Posterior vena cava (tissue), 2 donors: ENCODE measurements at places on chromosomes 6 and 20.

DNA sequence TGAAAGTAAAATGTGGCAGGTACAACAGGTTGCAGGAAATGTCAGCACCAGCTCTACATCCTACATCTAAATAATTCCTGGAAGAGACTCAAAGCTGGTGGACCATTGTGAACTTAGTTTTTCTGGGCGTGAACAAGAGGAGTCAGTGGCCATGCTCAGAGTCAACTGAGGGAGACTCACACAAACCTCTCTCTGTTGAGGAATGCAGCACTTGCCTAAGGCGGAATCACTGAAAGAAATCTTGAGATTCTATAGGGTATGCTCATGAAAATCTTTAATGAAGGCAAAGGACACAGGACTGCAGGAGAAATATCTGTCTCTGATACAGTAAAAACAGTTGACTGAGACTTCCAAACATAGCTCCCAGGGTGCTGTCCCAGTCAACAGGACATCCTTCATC, 22.5 kb downstream of the SLC17A4 start:
- DNase-seq = no peak

DNA sequence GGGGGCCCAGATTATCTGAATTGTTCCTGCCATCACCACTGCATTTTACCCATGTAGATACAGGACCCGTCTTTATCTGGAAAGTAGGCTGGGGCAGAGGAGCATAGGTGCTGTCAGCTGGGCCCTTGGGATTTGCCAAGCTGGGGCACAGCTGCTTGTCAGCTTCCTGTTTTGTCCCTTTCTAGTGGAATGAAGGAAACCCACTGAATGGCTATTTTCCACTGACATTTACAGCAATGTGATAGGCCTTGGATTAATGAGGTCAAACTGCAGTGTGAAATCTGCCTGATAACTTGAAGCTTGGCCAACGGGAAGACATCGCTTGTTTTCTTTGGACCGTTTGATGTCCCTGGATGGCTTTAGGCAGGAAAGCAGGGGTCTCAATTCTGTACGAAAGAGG, 6.7 kb downstream of the PPP1R16B start:
- DNase-seq = no peak

DNA sequence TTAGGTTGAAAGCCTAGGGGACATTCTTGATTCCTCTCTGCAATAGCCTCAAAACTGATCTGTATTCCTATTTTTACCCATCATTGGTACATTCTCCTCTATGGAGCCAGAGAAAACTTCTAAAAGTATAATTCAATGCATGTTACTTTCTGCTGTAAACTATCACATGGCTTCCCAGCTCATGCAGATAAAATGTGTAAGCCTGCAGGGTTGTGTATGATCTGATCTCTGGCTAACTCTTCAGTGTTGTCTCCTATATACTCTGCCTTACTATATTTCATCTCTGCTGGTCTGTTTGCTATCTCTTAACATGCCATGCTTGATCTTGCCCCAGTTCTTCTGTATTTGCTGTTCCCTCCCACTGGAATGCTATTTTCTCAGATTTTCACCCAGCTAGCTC, 323.3 kb upstream of the RSPO3 start:
- DNase-seq = no peak

DNA sequence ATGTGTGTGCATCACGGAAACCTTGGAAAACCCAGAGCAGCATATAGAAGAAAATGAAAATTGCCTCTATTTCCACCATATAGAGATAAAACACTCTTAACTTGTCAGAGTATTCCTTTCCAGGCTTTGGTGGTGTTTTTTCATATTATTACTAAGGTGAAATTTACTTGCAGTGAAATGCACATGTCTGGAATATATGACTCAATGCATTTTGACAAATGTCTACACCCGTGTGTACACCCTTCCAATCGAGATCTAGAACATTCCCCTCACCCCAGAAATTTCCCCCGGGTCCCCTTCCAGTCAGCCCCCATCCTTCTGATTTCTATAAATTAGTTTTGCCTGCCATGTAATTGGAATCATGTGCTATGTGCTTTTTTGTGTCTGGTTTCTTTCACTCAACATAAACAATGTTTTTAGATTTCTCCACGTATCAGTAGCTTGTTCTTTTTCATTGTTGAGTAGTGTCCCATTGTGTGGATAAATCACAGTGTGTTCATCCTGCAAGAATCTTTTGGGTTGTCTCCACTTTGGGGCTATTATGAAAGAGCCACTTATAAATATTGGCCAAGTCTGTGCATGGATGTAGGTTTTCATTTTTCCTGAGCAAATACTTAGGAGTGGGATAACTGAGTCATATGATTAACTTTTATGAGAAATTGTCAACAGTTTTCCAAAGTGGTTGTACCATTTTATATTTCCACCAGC, 19.9 kb upstream of the PREX1 start:
- DNase-seq = no peak

DNA sequence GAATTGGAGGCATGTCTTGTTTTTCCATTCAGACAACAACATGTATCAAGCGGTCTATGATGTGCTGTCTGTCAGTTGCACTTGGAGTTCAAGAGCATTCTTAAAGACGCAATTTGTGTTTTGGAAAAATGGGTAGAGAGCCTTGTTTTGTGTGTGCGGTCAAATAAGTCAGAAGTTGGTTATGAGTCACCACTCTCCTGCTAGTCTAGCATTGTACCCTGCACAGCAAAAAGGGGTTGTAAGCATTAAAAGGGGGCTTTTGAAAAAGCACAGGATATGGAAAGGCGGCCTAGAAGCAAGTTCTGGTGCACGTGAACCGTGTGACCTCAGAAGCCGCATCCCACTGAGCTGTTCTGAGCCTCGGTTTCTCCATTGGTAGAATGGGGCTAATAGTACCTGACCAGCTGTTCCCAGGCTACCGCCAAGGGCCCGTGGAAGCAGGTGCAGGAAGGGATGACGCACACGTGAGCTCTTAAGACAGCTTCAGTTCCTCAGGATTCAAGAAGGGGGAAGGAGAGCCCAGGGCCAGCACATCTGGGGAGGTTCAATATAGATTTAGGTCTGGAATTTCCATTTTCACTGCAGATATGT, 61.6 kb upstream of the SNX9 start:
- DNase-seq = no peak

GRCh38 chr6:29974901-29975560, 32.7 kb downstream of the HLA-A start:
- DNase-seq = peak; percentile 81

GRCh38 chr6:32946893-32947292, 6.0 kb downstream of the HLA-DMA start:
- no peak for DNase-seq

GRCh38 chr20:41494451-41494850, 123.7 kb downstream of the CHD6 start:
- DNase-seq = no peak

DNA sequence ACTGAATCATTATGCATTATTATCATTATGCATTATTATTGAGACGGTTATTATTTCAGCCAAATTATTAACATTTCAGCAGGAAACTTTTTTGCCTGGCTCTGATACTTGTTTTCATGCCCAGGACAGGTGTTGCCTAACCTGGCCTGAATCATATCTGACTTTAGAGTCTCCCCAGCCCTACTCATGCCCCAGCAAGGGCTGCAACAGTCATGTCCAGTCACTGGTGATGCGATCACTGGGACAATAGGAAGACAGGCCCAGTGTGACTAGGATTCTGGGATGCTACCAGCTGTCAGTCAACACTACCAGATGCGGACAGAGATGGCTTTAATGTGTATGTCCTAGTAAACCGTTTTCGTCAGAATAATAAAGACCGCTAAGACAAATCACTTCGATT, 285.0 kb downstream of the KHDC1L start:
- no peak for DNase-seq

- DNase-seq = no peak
These were observed 116.4 kb upstream of the THEMIS start for GRCh38 chr6:128017288-128017687.
